ENCODE measurements at places on chromosomes 2 and 18.

DNA sequence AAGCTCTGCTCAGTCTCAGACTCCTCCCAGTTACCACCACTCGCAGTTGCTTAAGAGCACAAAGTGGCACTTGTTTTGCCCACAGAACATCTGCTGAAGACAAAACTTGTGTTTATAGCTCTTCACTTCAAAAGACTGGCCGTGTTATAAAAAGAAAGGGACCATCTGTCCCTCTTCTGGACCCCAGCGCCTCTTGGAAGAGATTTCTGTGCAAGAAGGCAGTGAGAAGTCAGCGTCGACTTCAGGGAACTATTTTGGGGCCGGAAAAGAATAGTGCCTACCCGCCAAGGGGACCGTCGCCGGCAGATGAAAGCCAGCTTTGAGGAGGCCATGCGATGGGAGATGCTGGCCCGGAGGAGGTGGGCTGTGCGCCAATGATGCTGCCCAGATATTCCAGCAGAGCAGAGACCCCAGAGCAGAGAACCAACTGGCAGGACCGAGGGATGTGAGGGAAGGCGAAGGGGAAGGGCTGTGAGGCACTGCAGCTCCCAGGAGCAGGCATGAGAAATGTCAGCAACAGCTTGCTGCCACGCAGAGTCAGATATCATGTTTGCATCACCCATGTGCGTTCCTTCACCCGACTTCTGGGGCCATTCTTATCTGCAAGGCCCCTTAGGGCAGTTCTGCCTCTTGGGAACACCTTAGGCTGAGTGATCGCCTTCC lies 270.9 kb downstream of the ATAD2B start:
- no peak for DNase-seq

GRCh38 chr2:199806179-199806578 lies 44.8 kb downstream of the FTCDNL1 start:
- DNase-seq, result no peak

GRCh38 chr2:37707393-37707792 lies 36.0 kb upstream of the CDC42EP3 start:
- DNase-seq, result no peak

DNA sequence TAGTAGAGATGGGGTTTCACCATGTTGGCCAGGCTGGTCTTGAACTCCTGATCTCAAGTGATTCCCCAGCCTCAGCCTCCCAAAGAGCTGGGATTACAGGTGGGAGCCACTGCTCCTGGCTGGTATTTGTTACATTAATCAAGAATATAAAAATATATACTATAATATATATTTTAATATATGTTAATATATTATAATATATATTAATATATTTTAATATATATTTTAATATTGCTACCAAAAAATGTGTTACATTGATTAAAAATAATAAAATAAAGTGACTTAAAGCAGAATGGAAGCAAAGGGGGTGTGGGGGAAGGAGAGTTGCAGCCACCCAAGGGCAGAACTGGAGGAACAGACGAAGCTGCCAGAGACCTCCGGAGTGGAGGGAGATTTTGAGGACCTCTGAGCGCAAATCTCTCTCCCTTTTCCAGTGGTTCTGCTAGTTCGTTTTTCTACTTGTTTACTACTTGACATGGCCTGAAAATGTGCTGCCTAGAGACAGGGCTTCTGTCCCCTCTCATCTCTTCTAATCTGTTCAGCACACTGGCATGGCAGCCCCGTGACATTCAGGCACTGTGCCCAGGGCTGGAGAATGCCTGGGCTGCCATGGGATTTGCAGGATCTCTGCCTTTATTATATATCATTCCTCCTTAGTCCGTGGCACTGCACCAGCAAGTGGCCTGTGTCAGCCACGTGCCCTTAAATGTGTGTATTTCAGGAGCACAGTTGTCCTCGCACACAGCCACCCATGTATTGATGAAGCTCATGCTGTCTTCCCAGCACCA lies 47.9 kb upstream of the RAB12 start:
- no peak for DNase-seq

- DNase-seq, result no peak
Measured at GRCh38 chr2:175432021-175432420, 250.5 kb upstream of the ATP5MC3 start.

DNA sequence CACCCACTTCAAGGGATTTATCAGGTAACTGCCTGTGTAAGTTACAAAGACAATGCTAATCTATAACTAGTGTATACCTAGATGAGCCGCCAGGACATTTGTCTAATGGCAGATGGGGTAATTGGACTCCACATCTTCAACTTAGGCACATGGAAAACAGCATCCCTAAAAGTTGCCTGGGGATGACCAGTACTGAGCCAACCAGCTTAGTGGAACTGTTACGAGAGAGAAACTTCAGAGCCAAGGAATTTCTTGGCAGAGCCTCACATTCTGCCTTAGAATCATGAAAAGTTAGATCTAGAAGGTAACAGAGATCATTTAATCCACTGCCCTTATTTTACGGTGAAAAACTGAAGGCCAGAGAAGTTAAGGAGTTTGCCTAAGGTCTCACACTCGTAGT lies 15.5 kb upstream of the CLASP1 start:
- no peak for DNase-seq

DNA sequence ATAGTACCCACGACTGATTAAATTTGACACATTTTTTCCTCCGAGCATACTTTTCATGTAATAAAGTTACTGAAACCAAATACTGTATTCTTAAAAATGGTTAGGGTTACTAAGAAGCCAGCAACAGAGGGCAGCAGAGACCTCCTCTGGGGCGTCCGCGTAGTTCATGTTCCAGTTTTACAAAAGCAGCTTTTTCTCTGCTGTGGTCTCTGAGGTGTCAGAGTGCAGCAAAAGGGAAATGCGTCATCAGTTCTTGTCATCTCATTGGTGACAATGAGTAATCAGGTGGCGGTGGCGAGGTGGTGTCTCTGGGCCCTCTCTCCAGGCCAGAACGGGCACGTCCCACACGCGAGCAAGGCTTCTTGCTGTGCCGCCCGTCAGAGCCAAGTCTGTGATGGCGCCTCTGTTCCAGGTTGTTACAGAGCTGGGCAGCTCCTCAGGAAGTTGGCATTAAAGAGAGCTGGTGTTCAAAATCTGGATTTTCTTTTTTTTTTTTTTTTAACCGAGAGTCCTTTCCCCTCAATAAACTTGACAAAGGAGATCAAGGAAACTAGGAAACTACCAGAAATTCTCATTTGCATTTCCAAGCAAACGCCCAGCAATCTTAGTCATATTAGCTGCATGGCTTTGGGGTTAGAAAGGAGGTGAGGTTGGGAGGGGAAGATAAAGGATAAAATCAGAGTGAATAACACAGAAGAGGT lies 98.6 kb upstream of the BZW1 start:
- peak; percentile 97 for DNase-seq

DNA sequence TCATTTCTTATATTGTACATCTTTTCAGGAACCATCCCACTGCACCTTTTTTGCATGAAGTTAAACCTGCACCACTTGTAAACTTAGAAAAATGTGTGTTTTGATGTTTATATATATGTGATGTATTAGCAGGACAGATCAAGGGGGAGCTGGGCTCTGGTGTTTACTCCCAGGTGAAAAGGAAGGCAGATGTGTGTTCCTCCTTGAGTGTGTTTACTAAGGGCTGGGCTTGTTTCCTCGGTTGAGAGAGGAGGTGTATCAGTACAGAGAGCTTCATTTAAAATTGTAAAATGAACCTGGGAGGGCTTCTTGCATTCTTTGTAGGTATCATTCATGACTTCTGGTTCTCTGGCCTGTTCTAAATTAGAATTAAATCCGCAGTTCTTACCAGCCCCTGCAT lies 14.8 kb downstream of the LPIN1 start:
- DNase-seq, result no peak

GRCh38 chr2:41698678-41699422 lies 349.0 kb upstream of the PKDCC start:
- DNase-seq, result no peak

- DNase-seq, result peak; percentile 76
Measured at GRCh38 chr2:69260666-69261065, 126.4 kb downstream of the GFPT1 start.
